Bronchial smooth muscle cell (primary cell): ENCODE measurements at places on chromosomes 5 and 9. TPM values are rescaled to one million over a fixed set of nuclear protein-coding genes. Genes with fewer than 3 reads are reported as not detected.

The SOX30 gene
- 0.16 TPM in 1 of 2 replicates, not detected in the other for total RNA-seq

The STC2 gene
- total RNA-seq = 315 and 727 TPM in 2 replicates

The FAM78A gene
- total RNA-seq = 0.32 and 0.52 TPM in 2 replicates

The PCDHGB5 gene
- 33.0 and 33.1 TPM in 2 replicates for total RNA-seq

The GFRA3 gene
- 0.09 TPM in 1 of 2 replicates, not detected in the other for total RNA-seq

The CYSTM1 gene
- total RNA-seq = 13.0 and 14.5 TPM in 2 replicates
